Lower leg skin (tissue), 4 donors: ENCODE measurements at places on chromosomes 1 and 21. TPM values are rescaled to one million over a fixed set of nuclear protein-coding genes. Genes with fewer than 3 reads are reported as not detected.

The LRRC53 gene
- not detected for total RNA-seq

The OR2L8 gene
- not detected for total RNA-seq

The EPHB2 gene
- total RNA-seq = 2.7 TPM

The IL10 gene
- total RNA-seq = 0.32 TPM

GRCh38 chr1:164950541-164950986, 391.6 kb downstream of the PBX1 start:
- no peak for DNase-seq

- no peak for DNase-seq
Observed at GRCh38 chr1:181504399-181504842, 21.1 kb downstream of the CACNA1E start.

- DNase-seq = no peak
Observed at GRCh38 chr1:81606656-81607055, 194.1 kb upstream of the ADGRL2 start.

DNA sequence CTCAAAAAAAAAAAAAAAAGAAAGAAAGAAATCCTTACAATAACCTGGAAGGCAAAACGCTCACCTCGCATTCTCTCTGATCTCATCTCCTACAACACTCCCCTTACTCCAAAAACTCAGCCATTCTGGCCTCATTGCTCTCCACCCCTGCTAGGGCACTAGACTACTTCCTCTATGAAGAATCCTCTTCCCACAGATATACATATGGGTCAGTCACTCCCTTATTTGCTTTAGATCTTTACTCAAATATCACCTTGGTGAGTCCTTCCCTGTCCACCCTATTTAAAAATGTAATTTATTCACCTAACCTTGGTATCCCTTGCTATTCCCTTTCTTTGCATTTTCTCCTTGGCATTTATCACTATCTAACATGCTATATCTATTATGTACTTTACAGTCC, 24.6 kb upstream of the KIF1B start:
- DNase-seq = no peak

The FAM72B gene
- 3.3 TPM for total RNA-seq

GRCh38 chr1:209674957-209675564, at the start of gene G0S2:
Gene G0S2 (plus strand): TSS chr1:209675412. CDS start chr1:209675685, 273 bp downstream.
- no peak for DNase-seq

The VHLL gene
- total RNA-seq = not detected

The ANGPTL1 gene
- 9.5 TPM for total RNA-seq

The FCRL1 gene
- not detected for total RNA-seq

The CCDC185 gene
- total RNA-seq = not detected

DNA sequence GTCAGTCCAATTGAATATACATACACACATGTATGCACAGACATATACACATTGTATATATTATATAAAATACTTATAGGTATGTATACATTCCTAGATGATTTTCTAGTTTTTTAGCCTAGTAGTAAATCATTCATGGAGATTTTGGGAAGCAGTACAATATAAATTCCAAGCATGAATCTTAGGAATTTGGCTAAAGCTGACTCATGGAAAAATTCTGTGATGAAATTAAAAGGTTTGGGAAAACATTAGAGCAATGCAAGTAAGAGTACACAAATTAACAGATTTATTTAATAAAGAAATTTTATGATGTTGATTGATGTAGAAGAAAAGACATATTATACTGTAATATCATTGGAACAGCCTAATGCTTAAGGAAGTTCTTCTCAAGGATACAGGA, 43.7 kb upstream of the PTGFR start:
- DNase-seq = no peak

DNA sequence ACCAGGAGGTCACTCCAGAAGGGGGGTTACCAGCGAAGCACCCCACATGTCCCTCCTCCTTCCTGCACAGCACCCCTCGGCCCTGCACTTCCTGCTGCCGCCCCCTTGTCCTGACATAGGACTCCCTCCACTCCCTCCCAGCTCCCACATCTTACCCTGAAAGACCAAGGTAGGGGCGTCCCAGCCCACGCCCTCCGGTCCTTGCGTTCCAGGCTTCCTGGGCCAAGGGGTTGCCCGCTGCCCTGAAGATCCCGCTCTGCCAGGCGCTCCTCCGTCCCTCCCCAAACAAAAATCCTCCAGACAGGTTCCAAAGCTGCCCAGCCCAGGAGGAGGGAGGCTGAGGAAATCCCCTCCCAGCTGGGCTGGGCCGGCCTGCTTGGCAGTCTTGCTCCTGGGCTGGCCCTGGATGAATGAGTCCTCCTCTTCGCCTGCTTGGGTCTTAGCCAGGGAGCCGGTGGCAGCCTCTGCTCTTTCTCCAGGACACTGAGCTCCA, at the start of gene RHBDL2:
RHBDL2 (minus strand) TSS at position 304 of the 493 bp plus-strand sequence. CDS start 22,618 bp downstream, outside the sequence.
- peak; percentile 40 for DNase-seq

DNA sequence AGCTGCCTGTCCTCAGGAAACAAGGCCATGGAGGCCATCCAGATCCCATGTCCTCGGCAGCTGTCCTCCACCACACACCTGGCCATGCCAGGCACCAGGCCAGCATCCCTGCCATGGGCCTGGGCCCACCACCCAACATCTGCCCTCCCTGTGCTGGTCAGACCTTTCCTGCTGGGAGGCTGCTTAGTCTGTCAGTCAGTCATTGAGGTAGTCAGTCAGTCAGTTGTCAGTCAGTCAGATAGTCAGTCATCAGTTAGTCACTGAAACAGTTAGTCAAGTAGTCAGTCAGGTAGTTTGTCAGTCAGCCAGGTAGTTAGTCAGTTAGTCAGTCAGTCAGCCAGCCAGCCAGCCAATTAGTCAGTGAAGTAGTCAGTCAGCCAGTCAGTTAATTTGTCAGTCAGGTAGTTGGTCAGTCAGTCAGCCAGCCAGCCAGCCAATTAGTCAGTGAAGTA, 17.2 kb downstream of the KRTAP10-1 start:
- DNase-seq = peak; percentile 66

DNA sequence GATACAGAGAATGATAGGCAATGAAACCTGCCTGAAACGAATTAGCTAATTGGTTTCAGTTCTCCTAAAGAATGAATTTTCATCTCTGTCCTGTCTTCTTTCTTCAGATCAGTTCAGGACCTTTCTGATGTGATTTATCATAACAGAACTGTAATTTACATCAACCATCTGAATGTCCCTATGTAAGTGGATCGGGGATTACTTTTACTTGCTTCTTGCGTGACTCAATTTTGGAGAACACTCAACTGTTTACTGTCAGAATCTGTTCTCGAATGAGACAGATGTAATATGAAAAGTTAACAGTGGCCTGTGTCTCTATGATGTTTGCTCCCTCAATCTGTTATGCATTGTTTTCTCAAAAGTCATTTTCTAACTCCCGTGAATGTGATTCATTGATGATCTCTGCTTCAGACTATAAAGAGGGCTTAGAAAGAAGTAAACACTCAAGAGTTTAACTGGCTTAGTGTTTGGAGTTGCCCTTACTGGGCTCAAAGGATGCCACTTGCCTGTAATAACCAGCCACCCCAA, 111.0 kb downstream of the GABPA start:
- no peak for DNase-seq

The TDRD10 gene
- 0.57 TPM for total RNA-seq

- no peak for DNase-seq
Observed at GRCh38 chr1:42928859-42929258, 29.8 kb downstream of the SLC2A1 start.

GRCh38 chr1:76084029-76084627, 9.6 kb downstream of the ST6GALNAC3 start:
- DNase-seq = no peak

The HES2 gene
- 27.5 TPM for total RNA-seq

The TMEM200B gene
- 4.7 TPM for total RNA-seq

DNA sequence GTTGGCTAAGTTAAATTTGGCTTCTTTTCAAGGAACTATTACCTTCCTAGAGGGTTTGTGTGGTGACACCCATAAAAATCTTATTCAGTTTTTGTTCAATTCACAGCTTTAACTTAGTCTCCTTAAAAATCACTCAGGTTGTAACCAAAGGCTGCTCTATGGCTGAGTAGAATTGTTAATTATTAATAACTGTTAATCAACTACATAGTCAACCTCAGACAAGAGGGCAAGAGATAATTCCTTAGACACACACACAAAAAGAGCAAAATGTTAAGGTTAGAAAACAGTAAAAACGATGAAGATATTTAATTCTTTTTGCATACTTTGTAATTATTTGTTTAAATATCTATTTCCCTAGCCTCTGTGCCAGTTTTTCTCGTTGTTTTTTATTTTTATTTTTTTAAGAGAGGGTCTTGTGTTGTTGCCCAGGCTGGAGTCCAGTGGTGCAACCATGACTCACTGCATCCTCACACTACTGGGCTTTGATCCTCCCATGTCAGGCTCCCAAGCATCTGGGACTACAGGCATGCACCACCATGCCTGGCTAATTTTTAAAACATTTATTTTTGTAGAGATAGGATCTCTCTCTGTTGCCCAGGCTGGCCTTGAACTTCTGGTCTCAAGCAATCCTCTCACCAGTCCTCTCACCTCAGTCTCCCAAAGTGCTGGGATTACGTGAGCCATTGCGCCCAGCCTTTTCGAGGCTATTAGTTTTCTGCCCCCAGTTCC, 215.2 kb downstream of the DISC1 start:
- DNase-seq = no peak

DNA sequence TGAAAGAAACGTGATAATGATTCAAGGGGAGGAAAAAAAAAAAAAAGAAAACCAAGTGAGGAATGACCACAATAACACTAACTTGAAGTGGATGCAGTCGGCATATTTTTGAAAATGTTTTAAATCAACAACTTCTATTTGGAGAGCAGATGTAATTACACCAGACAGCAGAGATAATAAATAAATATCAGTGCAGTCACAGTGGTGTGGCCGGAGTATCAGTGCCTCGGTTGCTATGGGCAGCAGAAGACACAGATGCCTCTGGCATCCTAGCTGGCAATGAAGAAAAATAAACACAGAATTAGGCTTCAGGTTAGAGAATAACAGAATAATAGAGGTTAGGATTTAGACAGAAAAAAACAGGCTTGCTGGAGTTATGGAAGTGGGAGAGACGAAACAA, 888.3 kb downstream of the LTN1 start:
- DNase-seq = no peak

The PAQR7 gene
- total RNA-seq = 29.6 TPM

The ECE1 gene
- total RNA-seq = 68.9 TPM

- DNase-seq = no peak
Observed at GRCh38 chr1:100358210-100358609, 5.9 kb downstream of the CDC14A start.

GRCh38 chr1:212004895-212005608, 30.3 kb downstream of the INTS7 start:
- no peak for DNase-seq

GRCh38 chr1:6239213-6239752, 3.5 kb upstream of the ICMT start:
- DNase-seq = no peak

The KDF1 gene
- 34.0 TPM for total RNA-seq

- no peak for DNase-seq
Observed at GRCh38 chr1:184630679-184631060, 124.0 kb downstream of the EDEM3 start.

- DNase-seq = no peak
Observed at GRCh38 chr1:169364948-169365347, 2.6 kb downstream of the NME7 start.

DNA sequence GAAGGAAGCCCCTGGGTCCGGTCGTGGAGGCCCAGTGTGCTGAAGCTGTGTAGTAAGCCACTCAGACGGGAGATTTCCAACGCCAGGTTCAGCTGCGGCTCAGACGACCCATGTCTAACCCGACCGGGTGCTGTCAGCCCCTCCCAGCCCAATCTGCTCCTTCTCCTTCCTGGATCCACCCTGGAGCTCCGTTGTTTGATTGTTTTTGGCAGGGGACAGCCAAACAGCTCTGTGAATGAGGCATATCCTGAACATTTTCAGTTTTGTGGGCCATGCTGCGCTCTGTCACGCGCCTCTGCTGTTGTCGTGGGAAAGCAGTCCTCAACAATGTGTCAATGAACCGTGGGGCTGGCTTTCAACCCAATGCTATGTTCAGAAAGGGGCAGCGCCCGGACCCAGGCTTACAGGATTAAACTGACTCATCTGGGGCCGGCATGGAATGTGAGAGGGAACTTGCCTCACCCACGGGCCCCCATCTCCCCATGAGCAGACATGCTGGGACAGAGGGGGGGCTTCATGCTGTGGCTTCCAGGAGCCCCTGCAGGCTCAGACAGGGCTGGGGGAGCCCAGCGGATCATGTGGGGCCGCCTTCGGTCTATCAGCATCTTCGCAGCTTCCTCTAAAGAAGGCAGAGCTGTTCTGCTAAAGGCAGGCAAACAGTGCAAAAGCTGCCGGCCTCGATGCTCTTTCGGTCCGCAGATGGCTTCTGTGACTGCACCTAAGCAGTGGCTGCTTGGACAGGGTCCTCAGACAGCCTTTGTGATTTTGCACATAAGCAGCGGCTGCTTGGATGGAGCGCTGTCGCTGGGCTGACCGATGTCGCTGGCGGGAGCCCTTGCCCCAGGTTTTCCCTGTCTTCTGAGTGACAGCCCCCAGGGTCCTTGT, 101.7 kb downstream of the RIPK4 start:
- DNase-seq = peak; percentile 57

DNA sequence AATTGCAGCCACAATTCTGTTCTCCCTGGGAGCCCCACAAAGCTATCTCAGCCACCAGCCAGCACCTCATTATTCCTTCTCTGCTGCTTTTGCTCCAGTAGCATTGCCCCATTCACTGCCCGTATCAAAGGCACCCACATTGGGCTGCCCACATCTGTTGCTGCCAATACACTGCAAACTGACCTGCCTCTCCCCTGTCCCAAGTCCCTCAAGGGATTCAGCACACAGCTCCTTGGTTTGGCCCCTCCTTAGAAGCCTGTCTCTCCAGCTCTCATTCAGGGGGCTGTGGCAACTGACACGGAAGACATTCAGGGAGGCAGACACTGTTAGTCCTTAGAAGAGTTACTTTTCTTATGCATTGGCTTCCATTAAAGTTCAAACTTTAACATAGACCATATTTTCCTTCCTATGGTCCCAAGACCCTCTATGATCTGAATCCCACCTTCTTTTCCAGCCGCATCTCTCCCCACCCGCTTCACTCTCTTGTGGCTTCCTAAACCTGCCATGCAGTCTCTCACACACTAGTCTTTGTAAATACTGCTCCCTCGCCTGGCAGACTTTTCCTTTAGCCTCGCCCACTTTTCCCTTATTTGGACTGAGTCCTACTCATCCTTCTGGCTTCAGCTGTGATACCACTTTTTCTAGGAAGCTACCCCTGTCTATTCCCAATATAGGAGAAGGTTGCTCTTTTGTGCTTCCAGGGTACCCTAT, 19.3 kb upstream of the KLHDC8A start:
- no peak for DNase-seq

- DNase-seq = no peak
Observed at GRCh38 chr21:22211943-22212342, 1213.7 kb downstream of the NCAM2 start.

The RBM11 gene
- total RNA-seq = not detected

The SLAMF1 gene
- total RNA-seq = 7.1 TPM

DNA sequence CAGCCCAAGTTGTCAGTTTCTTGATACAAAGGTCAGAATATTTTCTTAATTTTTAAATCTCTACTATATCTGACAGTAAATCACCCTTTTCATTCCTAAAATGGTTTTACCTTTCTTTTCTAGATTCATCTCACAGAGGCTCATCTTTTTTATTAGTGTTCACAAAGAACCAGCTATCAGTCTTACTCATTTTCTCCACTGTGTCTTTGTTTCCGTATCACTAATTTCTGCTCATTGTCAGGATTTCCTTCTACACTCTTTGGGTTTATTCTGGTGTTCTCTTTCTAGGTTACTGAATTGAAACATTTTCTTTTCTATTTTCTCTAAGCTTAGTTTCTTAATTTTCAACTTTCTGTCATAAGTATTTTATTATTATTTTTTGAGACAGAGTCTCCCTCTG, 8.7 kb downstream of the AGPAT3 start:
- DNase-seq = no peak

- peak; percentile 59 for DNase-seq
Observed at GRCh38 chr1:212635141-212635631, 26.6 kb downstream of the ATF3 start.

GRCh38 chr1:178379807-178380206, 117.0 kb downstream of the CLEC20A start:
- DNase-seq = no peak
